Activated T-helper 1 cell treated with anti-CD3 and anti-CD28 coated beads, Interleukin-12 subunit alpha, Interleukin-12 subunit beta, Interleukin-2, Interleukin-4 antibody, amounts not matched to agents 30 ng/mL and 10 ng/mL and 1 ng/mL, durations not matched to agents 14 hours and 24 hours and 36 hours (primary cell): ENCODE measurements at places on chromosomes 6 and 20. TPM values are rescaled to one million over a fixed set of nuclear protein-coding genes. Genes with fewer than 3 reads are reported as not detected.

Gene SLC32A1
- not detected in 2 replicates for total RNA-seq

DNA sequence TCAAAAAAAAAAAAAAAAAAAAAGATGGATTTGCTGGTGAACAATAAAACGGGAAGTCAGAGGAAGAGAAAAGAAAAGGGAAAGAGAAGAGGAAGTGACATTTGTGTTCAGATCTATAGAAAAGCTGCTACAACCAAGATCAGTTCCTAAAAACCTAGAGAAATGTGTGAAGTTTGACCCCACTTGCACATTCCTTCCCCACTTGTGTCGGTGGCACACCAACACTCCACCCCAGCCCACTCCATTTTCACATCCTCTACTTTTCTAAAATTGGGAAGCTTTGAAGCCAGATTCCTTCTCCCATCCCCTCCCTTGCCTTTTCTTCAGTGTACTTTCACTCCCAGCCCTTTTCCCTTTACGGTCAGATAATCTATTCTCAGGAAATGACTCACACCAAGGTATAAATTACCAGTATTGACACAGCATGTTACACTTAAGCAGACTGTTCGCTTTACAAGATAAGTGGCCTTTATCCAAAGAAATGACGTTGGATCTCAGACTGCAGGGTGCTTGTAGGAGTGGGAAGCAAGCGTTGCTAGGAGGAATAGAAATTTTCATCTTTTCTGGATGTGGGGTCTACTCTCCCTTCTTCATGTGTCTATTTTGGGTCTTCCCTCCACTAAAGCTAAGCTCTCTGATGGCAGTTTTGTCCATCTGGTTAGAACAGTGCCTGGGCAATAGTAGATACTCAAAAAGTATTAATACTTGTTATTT lies 92.5 kb upstream of the ADGRF1 start:
- DNase-seq = no peak

Gene C6orf15
- total RNA-seq = not detected in 2 replicates

DNA sequence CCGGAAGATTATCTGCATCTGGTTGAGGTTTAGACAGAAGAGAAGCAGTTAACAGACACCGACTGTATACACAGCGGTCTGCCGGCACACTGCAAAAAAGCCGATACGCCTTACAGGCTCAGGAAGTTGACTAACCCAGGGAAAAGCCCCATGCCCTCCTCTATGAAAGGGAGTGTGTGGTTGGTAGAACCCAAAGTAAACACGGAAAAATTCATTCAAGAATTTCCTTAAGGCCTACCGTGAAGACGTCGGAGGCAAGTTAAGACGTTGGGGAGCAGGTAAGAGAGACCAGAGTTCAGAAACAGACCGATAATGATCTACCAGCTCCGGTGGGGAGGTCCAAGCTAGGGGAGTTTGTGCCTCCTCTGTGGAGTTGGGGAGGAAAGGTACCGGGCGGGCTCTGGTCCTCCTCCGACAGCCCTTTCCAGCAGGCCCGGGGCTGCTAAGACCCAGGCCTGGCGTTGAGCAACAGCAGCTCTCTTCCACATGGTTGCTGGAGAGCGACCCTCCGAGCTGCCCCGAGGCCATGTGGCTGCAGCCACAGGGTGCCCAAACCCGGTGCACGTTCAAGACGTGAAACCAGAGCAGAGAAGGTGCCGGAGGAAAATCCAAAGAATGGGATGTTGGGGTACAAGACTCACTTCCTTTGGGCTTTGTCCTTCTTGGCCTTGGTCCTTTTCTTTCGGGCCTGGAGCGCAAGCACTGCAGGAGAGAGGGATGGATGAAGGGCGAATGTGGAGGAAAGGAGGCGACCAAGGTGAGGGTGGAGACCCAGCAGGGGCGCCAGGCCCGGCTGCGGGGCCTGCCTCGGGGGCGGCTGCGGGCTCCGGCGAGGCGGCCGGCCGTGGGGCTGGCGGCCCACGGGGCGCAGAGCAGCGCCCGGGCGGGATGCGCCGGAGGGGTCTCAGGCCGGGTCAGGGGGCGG lies 809 bp downstream of the SRPK1 start:
- peak; percentile 50 for DNase-seq

GRCh38 chr6:38566295-38567030 lies 73.3 kb downstream of the BTBD9 start:
- no peak for DNase-seq

Gene MATN4
- total RNA-seq = 2.0 and 2.1 TPM in 2 replicates

Gene KHDC1L
- not detected in 2 replicates for total RNA-seq

Gene SYCP2L
- not detected in 2 replicates for total RNA-seq

DNA sequence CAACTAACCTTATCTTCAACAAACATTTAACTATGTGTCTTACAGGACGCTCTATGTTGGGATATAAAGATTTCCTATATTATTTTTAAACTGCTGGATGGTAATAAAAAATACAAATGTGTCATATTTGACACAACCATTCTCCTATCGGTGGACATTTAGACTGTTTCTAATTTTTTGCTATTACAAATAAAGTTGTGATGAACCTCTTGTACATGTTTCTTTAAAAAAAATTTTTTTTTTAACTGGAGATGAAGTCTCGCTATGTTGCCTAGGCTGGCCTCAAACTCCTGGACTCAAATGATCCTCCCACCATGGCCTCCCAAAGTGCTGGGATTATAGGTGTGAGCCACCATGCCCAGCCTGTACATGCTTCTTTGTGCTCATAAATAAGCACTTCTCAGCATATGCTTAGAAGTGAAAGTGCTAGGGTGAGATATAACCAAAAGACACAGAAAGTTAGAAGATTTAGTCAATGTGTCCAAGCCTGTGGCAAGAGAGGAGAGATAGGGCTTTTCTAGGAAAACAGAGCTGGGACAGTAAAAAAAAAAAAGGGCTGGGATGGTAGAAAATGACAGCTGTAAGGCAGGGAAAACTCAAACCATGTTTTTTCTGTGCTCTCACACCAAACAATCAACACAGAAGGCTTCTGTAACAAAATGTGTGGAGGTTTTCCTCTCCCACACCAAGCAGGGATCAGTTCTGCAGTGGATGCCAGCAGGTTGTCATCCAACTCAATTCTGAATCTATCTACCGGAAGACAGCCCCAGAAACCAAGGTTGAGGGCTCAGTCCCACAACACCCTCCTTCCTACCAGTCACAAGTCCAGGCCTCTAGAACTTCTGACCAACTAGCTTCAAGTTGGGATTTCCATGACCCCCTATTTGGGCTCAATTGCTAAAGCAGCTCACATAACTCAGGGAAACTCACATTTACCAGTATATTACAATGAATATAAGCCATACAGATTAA lies 70.0 kb upstream of the SMIM29 start:
- DNase-seq = no peak

DNA sequence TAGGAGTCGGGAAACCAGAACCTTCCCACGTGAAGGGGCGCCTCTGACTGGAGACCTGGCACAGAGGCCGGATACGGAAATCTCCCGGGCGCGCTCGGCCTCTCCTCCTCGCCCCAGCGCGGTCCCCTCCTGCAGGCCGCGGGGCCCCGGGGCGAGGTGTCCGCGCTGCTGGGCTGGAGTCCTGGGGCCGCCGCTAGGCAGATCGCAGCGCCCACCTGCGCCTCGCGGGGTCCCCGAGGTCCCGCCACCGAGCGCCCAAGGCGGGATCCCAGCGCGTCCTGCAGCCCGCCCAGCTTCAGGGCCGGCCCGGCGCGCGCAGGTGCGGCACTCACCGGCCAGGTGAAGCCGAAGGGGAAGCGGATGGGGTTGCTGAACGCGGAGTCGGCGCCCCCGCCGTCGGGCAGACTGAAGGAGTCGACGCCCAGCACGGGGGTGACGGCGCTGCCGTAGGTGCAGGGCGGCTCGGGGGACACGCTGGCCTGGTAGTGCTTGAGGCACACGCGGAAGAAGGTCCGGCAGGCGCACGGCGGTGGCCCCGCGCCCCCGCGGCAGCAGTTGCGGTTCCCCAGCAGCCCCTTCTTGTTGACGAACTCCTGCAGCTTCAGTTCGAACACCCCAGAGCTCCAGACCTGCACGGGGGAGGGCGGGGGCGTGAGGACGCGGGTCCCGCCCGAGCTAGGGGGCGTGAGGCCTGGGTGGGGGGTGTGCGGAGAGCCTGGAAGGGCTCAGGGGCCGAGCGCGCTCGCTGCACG lies 1.5 kb downstream of the DLL1 start:
- DNase-seq = no peak

Gene DAAM2
- not detected in 2 replicates for total RNA-seq

- no peak for DNase-seq
Observed at GRCh38 chr6:14386668-14387067, 269.1 kb downstream of the CD83 start.

Gene CLPSL1
- total RNA-seq = not detected in 2 replicates

Gene SLC26A8
- not detected in 2 replicates for total RNA-seq

- DNase-seq = no peak
Observed at GRCh38 chr20:56098981-56099500, 93.7 kb upstream of the CBLN4 start.

DNA sequence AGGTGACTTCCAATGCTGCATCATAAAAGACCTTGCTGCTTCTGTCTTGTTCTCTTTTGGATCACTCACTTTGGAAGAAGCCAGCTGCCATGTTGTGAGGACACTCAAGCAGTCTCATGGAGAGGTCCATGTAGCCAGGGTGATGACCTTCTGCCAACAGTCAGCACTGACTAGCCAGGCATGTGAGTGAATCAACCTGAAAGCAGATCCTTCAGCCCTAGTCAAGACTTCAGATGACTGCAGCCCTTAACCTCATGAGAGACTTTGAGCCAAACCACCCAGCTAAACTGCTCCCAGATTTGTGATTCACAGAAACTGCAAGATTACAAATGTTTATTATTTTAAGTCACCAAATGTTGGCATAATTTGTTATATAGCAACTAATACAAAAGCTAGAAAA lies 86.0 kb upstream of the IYD start:
- DNase-seq = no peak

- no peak for DNase-seq
Observed at GRCh38 chr20:52010541-52010940, 181.0 kb downstream of the ZFP64 start.

DNA sequence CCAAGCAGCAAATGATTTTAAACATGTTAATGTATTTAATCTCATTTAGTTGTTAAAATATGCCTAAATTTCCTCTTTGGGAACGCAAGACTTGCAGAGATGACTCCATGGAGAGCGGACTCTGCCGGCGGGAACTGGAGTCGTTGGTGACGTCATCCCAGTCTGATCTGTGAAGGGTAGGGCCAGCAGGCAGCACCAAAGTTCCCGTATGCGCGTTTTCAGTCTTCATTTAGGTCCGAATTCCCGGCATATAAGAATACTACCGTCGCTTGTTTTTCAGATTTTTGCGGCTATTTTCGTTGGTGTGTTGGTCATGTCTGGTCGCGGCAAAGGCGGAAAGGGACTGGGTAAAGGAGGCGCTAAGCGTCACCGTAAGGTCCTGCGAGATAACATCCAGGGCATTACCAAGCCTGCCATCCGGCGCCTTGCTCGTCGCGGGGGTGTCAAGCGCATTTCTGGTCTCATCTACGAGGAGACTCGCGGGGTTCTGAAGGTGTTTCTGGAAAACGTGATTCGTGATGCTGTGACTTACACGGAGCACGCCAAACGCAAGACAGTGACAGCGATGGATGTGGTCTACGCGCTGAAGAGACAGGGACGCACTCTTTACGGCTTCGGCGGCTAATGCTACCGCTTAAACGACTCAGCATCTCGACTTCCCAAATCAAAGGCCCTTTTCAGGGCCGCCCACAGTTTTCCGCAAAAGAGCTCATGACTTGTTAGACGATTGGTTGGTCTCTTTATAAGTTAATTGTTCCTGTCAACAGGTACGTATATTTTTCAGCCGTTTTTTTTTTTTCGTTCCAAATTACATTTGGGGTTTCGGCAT lies 117.3 kb downstream of the HFE start:
- DNase-seq = peak; percentile 82

- no peak for DNase-seq
Observed at GRCh38 chr6:43105538-43106222, 29.6 kb downstream of the PTK7 start.

Gene BAK1
- total RNA-seq = 67.0 and 67.9 TPM in 2 replicates

DNA sequence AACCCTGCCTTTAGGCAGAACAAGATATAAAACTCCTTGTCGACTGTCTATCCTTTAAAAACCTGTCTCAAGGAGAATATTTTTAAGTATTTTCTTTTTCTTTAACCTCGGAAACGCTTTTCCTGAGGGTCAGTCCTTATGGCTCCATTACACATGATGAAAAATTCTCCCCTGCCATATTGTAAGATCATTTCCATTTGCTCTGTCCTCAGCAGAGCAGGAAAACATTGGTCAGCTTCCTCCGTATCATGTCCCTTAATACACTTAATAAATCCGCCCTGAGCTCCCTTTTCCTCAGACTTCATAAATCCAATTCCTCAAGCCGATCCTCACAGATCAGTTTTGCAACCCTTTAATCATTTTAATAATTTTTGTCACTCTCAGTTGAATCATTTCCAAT lies 234.5 kb upstream of the AGPAT4 start:
- DNase-seq = no peak

Gene CPNE5
- 0.54 and 0.61 TPM in 2 replicates for total RNA-seq

- DNase-seq = no peak
Observed at GRCh38 chr20:1861347-1861976, 33.7 kb upstream of the SIRPA start.

Gene CYP39A1
- total RNA-seq = not detected in 2 replicates

DNA sequence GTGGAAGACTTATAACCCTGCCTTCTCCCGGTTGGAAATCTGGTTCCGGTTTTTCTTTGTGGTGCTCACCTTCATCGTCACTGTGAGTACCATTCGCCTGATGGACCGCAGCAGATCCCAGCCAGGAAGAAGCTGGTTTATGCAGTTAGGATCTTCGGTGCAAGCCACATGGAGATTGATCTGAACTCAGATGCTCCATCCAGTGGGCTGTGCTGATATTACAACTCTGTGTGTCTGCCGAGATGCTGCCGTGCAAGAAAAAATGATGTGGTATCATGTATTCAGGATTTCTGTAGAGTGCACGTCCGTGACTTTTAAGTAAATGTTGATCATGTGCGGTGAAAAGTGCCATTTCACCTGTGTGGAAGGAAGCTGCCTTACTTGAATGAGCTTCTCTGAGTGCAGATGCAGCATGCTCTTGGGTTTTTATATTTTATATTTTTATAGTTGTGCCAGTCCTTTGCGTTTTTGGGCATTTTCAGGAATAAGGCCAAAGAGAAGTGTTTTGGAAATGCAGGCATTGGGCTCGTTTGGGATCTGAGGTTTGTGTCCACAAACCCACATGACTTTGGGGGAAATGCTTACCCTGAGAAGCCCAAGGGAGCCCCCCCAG lies 39.2 kb downstream of the DYNLT1 start:
- peak; percentile 22 for DNase-seq

Gene GJA1
- total RNA-seq = not detected in 2 replicates

- DNase-seq = no peak
Observed at GRCh38 chr6:39118921-39119320, 3.9 kb upstream of the SAYSD1 start.

- DNase-seq = no peak
Observed at GRCh38 chr6:80316686-80317231, 210.3 kb downstream of the BCKDHB start.
